Activated CD4-positive, CD25-positive, alpha-beta regulatory T cell treated with anti-CD3 and anti-CD28 coated beads, Interleukin-2, amount 50 U/mL, for 24 hours (primary cell): ENCODE measurements at places on chromosomes 2 and 18.

- no peak for ATAC-seq
Measured at GRCh38 chr2:23327887-23328286, 57.1 kb upstream of the KLHL29 start.

DNA sequence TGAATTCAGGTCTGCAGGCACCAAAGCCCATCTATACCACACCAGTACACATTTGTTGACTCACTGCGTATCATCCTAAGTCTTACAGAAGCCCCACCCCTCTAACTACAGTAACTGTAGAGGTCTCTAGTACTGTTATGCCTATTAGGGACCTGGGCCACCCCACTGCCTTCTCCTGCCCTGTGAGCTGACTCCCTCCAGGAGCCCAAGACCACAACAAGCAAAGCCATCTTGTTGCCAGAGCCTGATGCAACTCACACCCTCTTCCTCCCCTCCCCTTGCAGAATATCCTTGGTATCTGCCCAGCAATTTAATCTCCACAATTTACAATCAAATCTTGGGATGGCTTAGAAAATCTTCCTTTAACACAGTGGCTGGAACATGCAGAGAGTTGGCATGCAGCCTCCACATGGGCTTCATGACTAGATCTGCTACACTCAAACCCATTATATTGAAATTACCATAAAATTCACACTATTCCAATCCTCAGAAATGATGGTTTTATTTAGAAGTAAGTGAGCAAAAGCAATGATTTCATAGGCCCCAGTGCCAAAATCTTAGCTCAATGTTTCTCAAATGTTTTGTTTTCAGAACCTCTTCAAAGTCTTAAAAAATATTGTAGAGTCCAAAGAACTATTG is 17.7 kb upstream of the CYP1B1 start:
- ATAC-seq: no peak

GRCh38 chr2:148926981-148927401 is 52.0 kb downstream of the KIF5C start:
- peak; percentile 62 for ATAC-seq

GRCh38 chr18:22186484-22186971 is 17.1 kb downstream of the GATA6 start:
- no peak for ATAC-seq

DNA sequence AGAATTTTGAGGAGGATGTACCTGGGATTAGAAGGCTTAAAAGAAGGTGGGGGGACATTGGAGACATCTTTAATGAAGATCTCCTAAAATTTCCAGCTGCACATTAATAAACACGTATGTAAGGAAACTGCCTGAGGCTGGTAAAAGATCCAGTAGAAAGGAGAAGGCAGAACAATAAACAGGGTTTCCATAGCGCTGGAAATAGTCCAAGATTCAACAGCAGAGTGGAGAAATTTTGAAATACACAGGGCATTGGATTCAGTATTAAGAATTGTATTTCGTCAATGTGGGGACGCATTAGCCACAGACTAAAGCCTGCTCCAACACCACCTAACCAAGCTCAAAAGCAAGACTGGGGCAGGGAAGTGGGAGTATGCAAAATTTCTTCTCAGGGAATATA is 606.9 kb upstream of the NRXN1 start:
- no peak for ATAC-seq

DNA sequence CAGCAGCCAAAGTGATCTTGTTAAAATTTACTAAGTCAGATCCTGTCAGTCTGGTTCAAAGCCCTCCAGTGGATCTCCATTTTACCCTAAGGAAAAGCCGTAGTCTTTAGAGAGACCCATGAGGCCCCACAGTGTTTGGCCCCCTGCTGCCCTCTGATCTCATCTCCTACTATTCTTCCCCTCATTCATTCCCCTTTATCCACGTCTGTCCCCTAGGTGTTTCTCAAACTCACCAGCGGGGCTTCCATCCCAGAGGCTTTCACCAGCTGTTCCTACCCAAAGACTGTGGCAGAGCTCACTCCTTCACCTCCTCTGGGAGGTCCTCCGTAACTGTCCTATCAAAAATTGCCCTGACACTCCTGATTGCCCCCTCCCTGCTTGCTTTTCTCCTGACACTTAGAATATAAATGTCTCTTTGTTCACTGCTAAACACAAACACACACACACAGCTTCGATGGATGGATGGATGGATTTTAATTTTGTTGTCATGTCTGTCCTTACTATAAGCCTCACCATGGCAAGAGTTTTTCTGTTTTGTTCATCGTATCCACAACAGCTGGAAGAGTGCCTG is 26.1 kb downstream of the LIMS1 start:
- ATAC-seq: no peak

- ATAC-seq: no peak
Measured at GRCh38 chr18:22902093-22902492, 31.0 kb upstream of the RBBP8 start.

- peak; percentile 67 for ATAC-seq
Measured at GRCh38 chr2:25700221-25700660, 26.9 kb upstream of the DTNB start.

DNA sequence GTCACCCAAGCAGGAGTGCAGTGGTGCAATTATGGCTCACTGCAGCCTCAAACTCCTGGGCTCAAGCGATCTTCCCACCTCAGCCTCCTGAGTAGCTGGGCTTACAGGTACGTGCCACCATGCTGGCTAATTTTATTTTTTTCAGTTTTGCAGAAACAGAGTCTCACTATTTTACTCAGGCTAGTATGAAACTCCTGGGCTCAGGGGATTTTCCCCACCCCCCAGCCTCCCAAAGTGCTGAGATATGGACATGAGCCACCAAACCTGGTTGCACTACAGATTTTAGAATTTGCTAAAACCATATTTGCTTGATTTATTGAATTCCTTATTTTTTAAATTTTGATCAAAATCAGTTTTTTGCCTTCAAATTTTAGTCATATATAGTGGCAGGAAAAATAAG is 1553.4 kb downstream of the LRP1B start:
- no peak for ATAC-seq

DNA sequence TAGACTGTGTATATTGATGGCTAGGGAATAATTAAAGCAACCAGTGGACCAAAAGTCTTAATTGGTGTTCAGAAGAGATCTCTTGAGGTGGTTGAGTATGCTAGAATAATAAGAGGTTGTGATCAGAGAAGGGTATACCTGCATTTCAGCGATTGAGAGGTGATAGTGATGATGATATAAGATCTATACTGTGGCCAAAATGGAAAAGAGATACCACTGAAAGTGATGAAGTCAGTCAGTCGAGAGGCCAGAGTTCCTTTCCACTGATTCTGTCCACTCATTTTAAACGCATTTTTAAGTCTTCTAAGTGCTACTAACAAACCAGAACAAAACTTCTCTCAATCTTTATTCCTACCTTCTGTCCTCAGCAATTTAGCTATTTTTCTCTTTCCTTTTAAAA is 32.9 kb downstream of the ACTR3 start:
- no peak for ATAC-seq

DNA sequence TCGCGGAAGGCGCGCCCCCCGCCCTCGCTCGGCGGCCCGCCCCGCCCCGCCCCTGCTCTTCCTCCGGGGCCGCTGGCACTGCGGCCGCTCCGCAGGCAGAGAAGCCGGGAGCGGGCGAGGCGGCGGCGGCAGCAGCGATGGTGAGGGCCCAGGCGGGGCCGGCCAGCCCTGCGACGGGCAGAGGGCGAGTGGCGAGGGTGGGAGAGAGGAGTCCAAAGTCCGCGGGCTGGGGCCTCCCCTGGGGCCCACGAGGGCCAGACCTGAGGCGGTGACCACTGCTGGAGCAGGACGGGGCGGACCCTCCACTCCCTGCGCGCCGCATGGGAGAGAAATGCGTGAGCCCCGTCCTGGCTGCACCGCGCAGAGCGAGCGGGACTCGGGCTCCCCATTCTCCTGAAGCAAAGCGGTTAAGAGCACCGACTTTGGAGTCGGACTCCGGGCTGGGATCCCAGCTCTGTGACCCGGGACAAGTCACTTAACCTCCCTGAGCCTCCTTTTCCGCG is at the start of gene VAMP5:
Gene VAMP5, plus strand, starts transcription at position 78 of the 503 bp plus-strand sequence. Its CDS starts 60 bp downstream, at position 138.
- ATAC-seq: peak; percentile 45

DNA sequence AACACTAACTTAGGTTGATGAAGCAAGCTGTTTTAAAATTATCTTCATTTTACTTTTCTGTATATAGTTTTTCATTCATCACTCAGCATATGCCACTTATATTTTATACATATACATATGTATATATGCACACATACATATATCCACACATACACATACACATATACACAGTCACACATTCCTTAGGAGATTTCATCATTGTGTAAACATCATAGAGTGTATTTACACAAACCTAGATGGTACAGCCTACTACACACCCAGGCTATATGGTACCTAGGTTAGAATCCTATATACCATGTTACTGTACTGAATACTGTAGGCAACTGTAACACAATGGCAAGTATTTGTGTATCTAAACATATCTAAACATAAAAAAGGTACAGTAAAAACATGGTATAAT is 295.5 kb upstream of the LYPD1 start:
- ATAC-seq: no peak

GRCh38 chr2:141911485-141912066 is 219.2 kb downstream of the LRP1B start:
- no peak for ATAC-seq

- ATAC-seq: no peak
Measured at GRCh38 chr2:71833272-71833671, 314.4 kb downstream of the CYP26B1 start.

DNA sequence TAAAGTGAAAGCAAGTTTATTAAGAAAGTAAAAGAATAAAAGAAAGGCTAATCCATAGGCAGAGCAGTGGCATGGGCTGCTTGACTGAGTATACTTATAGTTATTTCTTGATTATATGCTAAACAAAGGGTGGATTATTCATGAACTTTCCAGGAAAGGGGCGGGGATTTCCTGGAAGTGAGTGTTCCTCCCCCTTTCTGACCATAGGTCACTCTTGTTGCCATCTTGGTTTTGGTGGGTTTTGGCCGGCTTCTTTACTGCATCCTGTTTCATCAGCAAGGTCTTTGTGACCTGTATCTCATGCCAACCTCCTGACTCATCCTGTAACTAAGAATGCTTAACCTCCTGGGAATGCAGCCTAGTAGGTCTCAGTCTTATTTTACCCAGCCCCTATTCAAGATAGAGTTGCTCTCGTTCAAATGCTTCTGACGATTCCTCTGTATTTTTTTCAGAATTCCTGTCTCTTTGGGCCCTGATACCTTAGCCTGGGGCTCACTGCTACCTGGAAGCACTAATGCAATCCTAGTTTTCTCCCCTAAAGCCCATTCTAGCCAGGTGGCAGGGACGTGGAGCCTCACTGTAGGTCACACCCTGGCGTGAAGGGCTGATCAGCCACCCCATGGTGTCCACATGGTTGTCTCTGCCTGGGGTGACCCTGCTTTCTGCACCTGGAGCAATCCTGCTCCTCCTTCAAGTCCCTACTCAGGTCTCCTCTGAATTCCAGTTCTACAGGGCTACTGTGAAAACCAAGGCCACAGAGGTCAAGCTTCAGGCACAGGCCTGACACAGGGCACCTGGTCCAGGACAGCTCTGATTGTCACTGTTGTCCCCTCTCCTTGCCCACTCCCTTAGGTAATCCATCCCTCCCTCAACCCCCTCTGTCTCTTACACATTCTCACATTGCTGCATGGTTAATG is 6.0 kb upstream of the SLC35F6 start:
- peak; percentile 13 for ATAC-seq

GRCh38 chr2:237290261-237290660 is 123.7 kb downstream of the COL6A3 start:
- no peak for ATAC-seq

DNA sequence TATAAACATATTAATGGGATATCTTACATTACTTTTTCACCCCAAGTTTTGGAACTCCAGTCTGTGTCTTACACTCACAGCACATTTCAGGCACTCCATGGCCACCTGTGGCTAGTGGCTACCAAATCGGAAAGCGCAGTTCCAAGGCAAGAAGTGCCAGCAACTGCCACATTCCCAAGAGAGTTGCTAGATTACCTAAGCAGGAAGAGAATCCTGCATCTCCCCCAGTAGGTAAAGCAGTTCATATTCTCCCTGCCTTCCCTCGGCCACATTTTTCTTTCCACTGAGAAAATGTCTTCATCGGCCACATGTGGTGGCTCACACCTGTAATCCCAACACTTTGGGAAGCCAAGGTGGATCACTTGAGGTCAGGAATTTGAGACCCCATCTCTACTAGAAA is 62.8 kb downstream of the MEX3C start:
- ATAC-seq: no peak

DNA sequence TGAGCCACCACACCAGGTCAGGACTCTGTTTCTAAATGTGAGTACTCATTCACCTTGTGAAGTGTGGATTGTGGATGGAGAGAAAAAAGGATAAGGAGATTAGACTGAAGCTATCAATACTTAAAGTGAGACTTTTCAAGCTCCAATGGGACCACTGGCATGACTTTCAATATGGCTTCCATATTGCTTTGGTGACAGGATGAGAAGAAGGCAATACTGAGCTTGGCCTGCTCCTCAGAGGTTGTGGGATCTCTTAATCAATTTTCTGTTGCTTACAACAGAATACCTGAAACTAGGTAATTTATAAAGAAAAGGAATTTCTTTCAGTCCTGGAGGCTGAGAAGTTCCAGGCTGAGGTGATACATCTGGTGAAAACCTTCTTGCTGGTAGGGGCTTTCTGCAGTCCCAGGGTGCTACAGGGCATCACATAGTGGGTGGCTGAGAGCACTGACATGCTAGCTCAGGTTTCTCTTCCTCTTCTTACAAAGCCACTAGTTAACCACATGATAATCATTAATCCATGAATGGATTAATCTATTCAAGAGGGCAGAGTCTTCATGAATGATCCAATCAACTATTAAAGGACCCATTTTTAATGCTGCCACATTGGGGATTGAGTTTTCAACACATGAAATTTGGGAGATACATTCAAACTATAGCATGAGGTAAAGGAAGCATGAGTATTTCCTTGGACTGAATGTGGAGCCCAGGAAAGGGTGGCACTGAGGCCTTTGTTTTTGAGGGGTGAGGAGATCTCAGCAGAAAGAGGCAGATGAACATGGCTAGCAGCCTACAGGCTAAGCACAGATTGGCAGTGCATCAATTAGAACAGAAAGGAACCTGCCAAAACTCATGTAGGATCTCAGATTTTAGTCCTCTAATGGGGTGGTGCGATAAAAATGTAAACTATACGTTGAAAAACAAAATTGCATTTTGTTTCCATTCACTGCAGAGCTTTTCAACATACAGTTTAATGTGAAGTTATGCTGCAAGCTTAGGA is 274.5 kb downstream of the PIK3C3 start:
- peak; percentile 43 for ATAC-seq

DNA sequence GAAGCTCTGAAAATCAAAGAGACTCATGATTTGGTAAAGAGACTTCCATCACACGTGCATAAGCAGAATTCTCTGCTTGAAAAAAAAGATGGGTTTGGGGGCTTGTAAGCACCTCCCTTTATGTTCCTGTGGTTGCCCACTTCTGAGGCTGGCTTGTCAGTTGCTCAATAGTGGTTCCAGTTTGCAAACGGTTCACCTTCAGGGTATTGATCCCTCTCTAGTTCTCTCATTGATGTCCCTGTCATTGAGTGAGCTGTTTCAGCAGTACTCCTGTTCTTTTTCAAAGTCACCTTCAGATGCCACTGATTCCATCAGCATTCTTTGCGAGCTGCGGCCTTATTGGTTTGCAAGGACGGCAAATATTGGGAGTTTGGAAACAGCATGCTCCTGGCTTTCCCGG is 17.1 kb upstream of the YWHAQ start:
- ATAC-seq: no peak

GRCh38 chr2:62296034-62296831 is 100.3 kb downstream of the B3GNT2 start:
- ATAC-seq: no peak

GRCh38 chr2:111057721-111058120 is 63.0 kb upstream of the BCL2L11 start:
- no peak for ATAC-seq

GRCh38 chr2:133787207-133787606 is 218.9 kb upstream of the NCKAP5 start:
- no peak for ATAC-seq
